Heart right ventricle (tissue), 16 donors: ENCODE measurements at places on chromosomes 16 and 17. TPM values are rescaled to one million over a fixed set of nuclear protein-coding genes. Genes with fewer than 3 reads are reported as not detected.

The DHRS7C gene
- total RNA-seq, result 21.5 TPM

The EXOC3L1 gene
- 2.9 TPM for total RNA-seq

The VWA3A gene
- total RNA-seq, result not detected

The PNMT gene
- 7.1 TPM for total RNA-seq

DNA sequence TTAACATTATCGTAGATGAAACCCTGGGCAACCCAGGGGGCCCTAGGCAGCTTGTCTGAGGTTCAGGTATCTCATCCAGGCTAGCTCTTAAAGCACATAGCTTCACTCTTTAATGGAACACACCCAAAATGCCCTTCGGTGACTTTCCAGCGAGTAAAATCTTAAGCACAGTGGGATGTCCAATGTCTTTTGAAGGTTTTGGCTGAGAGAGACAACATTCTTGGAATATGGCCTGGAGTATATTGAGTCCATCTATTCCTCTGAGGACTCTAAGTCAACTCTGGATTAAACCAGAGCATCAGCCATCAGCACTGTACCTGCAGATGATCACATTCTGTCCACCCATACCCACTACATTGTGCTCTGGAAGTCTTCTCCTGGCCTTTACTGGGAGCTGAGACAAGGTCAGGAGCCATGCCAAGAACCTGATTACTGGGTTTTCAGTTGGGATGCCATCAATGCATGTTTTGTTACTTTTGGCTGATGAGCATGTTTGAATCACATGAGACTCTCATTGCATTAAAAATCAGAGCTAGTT is 63.4 kb upstream of the CDH11 start:
- H3K27ac ChIP-seq, result no peak overlapping the region
- no peaks in the 10 kb centered on the region for H3K36me3 ChIP-seq
- H3K4me1 ChIP-seq, result no peaks in the 10 kb centered on the region
- no peaks in the 10 kb centered on the region for H3K27me3 ChIP-seq
- DNase-seq, result no peak
- H3K4me3 ChIP-seq, result no peak overlapping the region

DNA sequence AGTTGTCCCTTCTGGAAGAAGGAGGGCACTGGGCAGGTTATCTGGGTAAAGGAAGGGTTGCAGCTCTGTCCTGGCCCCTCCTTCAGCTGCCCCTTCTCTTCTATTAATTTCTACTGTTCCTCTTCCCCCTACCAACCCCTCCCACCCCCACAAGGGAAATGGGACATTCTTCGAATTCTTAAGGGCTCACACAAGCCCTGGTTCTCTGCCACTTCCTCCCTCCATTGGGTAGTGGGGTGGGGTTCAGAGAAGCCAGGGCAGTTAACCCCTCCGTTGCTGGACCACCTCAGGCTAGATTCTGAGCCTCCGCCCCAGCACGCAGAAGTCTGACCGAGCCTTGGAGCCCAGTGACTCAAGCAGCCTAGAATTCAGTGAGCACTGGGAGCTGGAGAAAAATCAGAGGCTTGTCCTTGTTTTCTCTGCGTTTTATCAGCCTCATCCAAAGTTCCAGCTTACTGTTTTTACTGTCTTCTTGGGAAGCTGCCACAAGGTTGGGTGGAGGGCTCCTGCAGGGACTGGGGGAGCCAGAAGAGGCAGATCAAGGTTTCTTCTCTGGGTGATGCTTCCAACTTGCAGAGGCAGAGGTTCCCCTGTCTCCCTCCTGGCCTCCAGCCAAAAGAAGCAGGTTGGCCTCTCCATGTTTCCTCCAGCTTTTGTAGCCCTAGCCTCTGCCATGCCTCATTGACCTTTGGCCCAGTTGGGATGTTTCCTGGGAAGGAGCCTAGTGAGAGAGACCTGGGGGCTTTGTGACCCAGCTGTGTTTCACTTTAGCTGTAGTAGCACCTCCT is 10.2 kb downstream of the LASP1 start:
- no peaks in the 10 kb centered on the region for H3K36me3 ChIP-seq
- peaks cover 97% of the 10 kb centered on the region for H3K4me1 ChIP-seq
- peak; percentile 55 for DNase-seq
- no peaks in the 10 kb centered on the region for H3K27me3 ChIP-seq
- peak overlapping the region; percentile 81 for H3K27ac ChIP-seq

DNA sequence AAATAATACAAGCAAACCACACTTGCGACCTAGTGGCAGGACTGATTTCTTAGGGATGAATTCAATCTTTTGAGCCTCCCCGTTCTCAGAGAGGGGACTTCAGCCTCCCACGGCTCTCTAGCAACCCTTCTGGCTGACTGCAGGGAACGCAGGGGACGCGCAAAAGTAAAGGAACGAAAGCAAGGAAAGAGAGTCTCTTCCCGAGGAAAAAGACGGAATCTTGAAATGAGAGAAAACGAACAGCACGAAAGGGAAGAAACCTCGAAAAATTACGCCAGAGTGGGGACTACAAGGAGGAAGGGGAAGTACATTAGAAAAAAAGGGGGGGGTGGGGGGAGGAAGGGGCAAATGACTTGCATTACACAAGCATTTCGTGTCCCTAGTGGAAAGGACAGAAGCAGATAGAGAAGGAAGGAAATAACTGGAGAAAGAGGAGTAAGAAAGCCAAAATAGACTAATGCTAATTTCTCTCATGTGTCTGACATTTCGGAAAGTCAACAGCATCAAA is 1.2 kb downstream of the GRB2 start:
- H3K27me3 ChIP-seq, result no peaks in the 10 kb centered on the region
- peak; percentile 67 for DNase-seq
- H3K4me1 ChIP-seq, result peaks cover 57% of the 10 kb centered on the region
- peak overlapping the region; percentile 97 for H3K4me3 ChIP-seq
- no peaks in the 10 kb centered on the region for H3K36me3 ChIP-seq

DNA sequence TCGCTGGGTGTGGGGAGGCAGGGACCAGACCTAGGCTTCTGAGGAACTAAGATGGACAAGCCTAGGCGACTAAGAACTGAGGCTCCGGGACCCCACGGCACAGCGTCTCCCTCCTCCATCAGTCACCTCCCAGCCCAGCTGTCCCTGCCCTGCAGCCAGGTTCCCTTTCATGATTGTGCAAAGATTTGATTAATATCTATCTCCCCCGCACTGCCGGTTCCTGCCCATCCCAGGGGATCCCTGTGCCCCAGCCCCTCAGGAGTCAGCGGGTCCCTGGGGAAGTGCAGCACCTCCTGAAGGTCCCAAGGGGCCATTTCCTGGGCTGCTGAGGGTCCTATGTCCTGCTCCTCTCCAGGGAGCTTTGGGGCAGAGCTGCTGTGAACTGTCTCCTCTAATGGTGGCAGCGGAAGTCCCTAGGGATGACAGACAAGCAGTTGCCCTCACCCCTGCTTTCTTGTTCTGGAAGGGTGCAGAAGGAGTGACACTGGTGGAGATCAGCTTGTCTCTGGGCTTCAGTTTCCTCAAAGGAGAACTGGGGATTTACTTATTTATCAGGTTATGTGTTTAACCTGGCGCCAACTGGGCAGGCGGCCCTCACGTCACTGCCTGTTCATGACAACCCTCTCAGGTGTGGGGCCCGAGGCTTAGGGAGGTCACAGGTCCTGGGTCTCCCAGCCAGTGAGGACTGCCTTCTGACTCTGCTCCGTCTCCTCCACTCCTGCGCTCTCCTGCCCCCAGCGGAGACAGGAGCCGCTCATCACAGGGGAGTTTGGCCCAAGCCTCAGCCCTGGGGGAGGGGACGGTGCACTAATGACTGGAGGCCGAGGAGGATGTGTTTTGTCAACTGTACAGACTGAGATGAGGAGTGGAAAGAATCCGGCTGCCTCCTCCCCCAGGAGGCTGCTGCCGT is 1.9 kb upstream of the C16orf74 start:
- no peak overlapping the region for H3K4me3 ChIP-seq
- H3K4me1 ChIP-seq, result peaks cover 29% of the 10 kb centered on the region
- no peak overlapping the region for H3K27ac ChIP-seq
- H3K27me3 ChIP-seq, result peaks cover 31% of the 10 kb centered on the region

GRCh38 chr16:27726621-27727261 is 176.8 kb downstream of the KATNIP start:
- H3K27me3 ChIP-seq, result no peaks in the 10 kb centered on the region
- H3K27ac ChIP-seq, result no peak overlapping the region
- DNase-seq, result no peak

DNA sequence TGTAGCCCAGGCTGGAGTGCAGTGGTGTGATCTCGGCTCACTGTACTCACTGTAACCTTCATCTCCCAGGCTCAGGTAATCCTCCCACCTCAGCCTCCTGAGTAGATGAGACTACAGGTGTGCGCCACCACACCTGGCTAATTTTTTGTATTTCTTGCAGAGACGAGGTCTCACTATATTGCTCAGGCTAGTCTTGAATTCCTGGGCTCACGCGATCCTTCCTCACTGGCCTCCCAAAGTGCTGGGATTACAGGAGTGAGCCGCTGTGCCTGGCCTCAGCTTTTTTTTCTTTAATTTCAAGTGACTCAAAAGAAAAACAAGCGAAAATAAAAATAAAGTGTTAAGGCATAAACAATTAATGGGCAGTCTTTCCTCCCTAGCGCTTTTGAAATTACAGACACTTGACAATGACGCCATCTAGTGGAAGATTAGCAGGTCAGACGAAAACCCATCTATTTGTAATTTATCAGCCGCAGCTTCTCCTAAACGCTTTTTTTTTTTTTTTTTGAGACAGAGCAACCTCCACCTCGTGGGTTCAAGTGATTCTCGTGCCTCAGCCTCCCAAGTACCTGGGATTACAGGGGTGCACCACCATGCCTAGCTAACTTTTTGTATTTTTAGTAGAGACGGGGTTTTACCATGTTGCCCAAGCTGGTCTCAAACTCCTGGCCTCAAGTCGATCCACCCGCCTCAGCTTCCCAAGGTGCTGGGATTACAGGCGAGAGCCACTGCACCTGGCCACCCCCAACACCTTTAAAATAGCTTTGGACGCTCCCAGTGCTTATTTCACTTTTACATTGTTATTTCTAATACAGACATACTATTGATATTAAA is 28.1 kb upstream of the PECAM1 start:
- no peaks in the 10 kb centered on the region for H3K4me1 ChIP-seq
- DNase-seq, result no peak
- H3K36me3 ChIP-seq, result no peaks in the 10 kb centered on the region

DNA sequence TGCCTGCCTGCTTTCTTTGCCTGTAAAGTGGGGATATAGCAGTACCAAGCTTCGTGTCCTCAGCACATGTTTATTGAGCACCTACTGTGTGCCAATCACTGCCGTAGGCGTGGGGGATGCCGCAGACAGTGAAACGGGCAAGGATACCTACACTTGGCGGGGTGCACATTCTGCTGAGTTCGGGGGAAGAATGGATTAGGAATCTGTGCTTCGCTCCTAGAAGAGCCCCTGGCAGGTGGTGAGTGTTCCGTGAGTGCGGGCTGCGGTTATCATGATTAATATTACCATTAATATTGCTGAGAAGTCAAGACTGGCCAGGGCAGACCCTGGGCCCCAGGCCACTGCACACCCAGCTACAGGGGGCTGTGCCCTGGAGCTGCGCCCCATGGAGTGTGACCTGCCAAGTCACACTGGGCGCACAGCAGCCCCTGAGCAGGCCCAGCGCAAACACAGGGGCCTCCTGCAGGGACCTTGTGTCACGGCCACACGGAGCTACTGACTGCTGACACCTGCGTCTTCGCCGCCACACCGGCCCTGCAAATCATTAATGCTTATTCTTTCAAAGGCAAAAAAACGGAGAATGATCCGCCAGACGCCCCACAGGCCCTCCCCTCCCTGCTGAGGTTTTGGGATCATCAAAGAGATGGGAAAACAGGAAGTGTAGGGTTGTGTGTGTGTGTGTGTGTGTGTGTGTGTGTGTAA is 213.4 kb upstream of the GSE1 start:
- H3K4me3 ChIP-seq, result no peak overlapping the region
- no peak overlapping the region for H3K27ac ChIP-seq
- no peaks in the 10 kb centered on the region for H3K36me3 ChIP-seq
- no peaks in the 10 kb centered on the region for H3K27me3 ChIP-seq
- DNase-seq, result no peak
- peaks cover 20% of the 10 kb centered on the region for H3K4me1 ChIP-seq

DNA sequence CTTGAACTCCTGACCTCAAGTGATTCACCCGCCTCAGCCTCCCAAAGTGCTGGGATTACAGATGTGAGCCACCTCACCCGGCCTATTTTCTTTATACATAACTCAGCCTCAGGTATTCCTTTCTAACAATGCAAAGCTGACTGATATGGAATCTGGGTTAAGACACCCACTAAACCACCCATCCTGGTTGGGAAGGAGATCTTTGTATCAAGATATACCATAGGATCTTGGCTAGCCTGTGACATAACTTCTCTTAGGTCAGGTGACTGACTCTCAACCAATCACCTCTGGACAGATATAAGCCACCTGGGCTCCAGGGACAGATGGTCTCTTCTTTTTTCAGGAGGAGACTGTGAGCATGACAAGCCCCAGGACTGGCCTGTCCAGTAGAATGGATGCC is 51.2 kb upstream of the NKD1 start:
- H3K4me1 ChIP-seq, result no peaks in the 10 kb centered on the region
- H3K36me3 ChIP-seq, result no peaks in the 10 kb centered on the region
- H3K4me3 ChIP-seq, result no peak overlapping the region
- DNase-seq, result no peak
- H3K27ac ChIP-seq, result no peak overlapping the region

DNA sequence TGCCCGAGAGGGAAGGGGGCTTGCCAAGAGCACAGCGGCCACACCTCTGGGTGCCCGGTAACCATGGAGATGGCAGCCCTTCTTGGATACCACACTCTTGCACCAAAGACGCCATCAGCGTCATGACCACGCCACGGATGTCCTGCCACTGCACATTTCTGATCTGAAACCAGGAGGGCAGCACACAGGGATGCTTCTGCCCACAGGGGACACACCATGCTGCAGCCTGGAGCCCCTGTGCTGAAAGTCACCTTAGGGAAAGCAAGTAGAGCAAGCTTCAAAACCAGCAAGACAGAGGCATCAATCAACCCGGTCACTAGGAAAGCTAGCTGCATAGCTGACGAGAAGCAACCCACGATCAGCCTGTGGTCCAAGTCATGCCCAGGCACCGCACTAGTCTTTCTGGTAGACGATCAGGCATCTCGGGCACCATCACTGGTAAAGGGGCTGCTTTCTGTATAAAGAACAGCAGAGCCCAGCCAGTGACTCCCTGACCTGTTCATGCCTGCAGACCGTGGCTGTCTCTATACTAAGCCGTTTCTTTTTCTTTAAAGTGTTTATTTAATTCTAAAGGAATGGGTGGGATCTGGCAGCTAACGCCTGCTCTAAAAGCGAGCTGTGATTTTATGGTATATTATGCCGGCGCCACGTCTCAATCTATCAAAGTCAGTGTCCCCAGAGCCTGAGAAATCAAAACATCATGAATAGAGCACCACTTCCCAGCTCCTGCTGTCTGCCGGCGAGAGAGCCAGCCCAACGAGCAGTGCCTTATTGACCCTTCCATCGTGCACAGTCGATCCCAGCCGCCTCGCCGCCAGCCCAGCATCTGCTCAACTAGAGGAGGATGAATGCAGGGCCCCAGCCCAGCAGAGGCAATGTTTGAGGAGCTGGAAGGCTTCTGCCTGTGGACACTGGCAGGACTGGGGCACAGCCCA is 244.7 kb downstream of the RBFOX3 start:
- H3K27me3 ChIP-seq, result no peaks in the 10 kb centered on the region
- no peaks in the 10 kb centered on the region for H3K4me1 ChIP-seq
- no peak overlapping the region for H3K4me3 ChIP-seq
- no peak for DNase-seq
- no peak overlapping the region for H3K27ac ChIP-seq
- H3K36me3 ChIP-seq, result no peaks in the 10 kb centered on the region
